ENCODE measurements at places on chromosomes 3 and 15.

GRCh38 chr15:28947221-28947674 is 61.5 kb downstream of the APBA2 start:
- no peak for DNase-seq

- DNase-seq, result no peak
Measured at GRCh38 chr15:36810656-36811449, 231.4 kb downstream of the CDIN1 start.

DNA sequence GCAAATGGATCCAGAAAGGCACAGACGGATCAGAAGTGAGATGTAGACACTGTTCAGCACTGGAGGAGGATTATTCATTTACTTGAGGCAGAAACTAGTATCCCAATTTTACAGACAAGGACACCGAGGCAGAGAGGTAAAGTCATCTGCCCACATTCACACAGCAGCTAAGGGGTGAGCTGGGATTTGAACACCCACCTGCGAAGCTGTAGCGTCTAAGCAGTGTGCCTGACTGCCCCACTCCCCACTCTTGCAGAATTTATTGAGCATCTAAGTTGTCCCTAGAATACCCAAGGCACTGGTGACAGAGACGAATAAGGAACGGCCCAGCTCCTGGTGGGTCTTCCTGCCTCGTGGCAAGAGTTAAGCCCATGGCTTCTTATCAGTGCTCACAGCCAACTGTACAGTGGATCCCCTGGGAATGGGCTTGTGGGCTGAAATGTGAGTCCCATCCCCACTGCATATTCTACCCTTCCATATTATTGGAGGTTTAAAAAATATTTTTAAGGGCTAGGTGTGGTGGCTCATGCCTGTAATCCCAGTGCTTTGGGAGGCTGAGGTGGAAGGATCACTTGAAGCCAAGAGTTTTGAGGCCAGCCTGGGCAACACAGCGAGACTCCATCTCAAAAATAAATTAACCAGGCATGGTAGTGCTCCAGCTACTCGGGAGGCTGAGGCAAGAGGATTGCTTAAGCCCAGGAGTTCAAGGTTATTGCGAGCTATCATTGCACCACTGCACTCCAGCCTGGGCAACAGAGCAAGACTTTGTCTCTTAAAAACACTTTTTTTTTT is 77.6 kb downstream of the IQSEC1 start:
- DNase-seq, result no peak

- no peak for DNase-seq
Measured at GRCh38 chr3:42545284-42545900, 36.4 kb downstream of the SEC22C start.

DNA sequence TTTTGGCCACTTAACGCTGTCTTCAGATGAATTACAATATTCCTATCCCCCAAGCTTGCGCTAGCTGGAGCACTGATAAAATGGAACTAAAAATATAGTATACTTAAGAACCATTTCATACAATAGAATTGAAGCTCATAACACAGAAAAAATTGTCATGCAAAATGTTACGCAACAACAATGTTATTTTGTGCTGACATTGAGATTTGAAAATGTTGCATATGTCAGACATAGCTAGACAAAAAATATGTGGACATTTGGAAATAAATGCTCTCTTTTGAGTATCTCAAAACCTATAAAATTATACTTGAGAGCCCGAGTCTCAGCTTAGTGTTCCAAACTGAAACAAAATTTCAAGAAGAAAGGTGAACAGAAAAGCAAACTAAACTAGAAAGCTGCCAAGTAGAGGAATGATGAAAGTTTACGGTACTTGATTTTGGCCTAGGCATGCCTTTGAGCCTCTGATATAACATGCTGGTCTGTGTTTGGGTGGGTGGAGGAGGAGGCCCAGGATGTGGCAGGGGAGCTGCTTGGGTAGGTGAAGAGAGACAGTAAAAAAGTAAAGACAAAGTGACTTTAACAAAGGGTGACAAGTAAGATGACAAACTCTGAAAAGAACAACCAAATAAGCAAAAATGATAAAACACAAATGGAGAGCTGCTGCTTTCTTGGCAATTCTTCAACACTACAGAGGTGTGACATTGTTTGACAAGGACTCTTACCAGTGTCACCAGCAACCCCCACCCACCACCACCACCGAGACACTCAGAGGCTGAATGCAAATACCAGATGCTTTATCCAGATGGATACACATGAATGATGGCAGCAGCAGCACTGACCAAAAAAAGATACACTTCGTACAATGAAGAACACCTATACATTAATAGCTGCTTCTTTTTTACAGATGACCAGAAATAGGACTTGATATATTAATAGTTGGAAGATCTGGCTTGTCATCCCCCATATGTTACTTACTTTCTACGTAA is 129.3 kb upstream of the FEZF2 start:
- no peak for DNase-seq

Measured in CD4-positive, alpha-beta T cell treated with Interleukin-10 for 1 hour (primary cell).